ENCODE measurements at places on chromosomes 6 and 20.

- DNase-seq: no peak
Observed at GRCh38 chr20:48277266-48277665, 492.0 kb upstream of the SULF2 start.

DNA sequence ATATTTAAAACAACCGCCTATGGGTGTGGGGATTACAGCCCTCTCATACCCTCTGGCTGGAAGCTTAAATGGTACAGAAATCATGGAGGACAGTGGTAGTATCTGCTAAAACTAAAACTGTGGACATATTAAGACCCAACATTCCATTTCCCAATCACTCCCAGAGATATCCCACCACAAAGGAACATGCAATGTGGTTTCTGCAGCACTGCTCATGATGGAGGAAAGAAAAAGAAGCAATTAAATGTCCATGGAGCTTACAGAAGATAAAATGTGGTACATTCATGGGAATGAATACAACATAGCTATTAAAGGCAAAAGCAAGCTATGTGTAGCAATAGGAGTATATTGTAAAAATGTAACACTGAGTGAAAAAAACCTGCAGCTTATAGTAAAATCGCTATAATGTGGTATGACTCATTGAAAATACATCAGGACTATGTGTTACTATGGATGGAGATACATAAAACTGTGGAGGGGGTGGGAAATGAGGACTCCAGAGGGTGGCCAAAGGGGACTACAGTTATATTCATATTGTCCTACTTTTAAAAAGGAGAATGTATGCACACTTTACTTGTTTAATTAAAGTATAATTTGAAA, 22.9 kb upstream of the NNAT start:
- no peak for DNase-seq

DNA sequence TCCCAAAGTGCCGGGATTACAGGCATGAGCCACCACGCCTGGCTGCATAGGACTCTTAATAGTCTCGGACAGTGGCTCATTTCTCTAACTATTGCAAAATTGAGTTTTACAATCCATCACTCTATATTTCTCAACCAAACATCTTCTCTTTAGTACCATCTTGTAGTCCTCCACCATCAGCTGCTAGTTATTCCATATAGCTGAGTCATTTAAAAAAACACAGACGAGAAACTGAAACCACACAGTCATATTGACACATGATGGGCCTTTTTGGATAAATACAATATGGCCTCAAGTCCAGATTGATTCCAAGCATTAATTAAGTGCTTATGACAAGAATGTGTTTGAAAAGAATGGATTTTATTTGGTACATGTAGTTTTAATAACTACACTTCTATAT, 599.1 kb downstream of the MEI4 start:
- no peak for DNase-seq

DNA sequence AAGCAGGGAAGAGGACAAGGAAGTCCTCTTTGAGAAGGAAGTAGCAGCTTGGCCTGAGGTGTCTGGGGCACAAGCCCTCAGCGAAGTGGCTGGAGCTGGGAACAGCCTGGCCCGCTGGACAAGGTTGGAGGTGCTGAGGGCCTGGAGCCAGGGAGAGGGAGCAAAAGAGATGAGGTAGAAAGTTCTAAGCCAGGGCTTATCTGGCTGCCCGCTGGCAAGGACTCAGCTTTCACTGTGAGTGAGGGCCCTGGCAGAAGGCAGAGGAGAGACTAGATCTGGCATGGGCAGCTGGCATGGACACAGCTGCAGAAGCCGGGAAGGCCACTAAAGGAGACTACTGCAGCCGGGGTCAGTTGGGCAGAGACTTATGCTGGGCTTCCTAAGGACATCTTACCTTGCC, 21.8 kb upstream of the PCMTD2 start:
- DNase-seq: no peak
